Activated CD4-positive, alpha-beta T cell treated with anti-CD3 and anti-CD28 coated beads, Interleukin-2, amount 50 U/mL, for 24 hours (primary cell): ENCODE measurements at places on chromosomes 7 and 10.

- no peak for DNase-seq
Observed at GRCh38 chr7:152735443-152736004, 24.0 kb upstream of the ACTR3B start.

DNA sequence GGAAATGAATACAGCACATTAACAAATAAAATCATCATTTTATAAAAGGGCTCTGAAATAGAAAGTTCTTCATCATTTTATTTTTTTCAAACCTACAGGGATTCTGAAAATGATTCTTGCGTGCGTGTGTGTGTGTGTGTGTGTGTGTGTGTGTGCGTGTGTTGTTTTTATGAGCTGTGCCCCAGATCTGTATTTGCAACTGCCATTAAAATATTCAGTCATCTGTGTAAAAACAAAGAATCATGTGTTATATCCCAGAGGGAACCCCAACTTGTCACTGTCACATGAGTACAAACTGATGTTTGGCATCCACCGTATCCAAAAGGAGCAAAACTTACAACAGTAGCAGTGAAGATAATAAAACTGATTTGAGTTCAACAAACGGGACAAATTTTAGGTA, 635.4 kb upstream of the PFKP start:
- DNase-seq, result no peak

DNA sequence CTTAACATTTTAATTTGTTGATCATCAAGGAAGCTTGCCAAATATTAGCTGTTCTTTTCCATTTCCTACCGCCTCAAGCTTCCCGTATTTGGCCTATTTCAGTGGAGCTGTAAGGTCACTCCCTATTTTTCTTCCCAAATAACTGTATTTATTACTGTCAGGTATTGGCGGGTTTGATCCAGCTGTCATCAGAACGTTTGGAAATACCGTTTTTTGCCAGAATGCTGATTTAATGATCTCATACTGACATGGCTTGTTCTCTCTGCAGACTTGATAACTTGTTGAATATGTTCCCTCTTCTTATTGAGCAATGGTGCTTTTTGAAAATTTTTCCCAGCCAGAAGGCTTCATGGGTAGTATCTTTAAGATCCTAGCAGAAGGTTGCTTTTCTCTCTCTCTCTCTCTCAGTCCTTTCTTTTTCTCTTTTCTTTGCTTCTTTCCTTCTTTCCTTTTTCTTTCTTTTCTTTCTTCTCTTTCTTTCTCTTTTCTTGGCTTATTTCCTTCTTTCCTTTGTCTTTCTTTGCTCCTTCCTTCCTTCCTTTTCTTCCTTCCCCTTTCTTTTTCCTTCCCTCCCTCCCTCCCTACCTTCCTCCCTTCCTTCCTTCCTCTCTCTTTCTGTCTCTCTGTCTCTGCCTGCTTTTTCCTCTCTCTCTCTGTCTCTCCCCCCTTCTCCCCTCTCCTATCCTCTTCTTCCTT, 42.1 kb downstream of the CUX1 start:
- DNase-seq, result no peak

GRCh38 chr10:1465993-1466764, 271.1 kb downstream of the ADARB2 start:
- DNase-seq, result no peak

DNA sequence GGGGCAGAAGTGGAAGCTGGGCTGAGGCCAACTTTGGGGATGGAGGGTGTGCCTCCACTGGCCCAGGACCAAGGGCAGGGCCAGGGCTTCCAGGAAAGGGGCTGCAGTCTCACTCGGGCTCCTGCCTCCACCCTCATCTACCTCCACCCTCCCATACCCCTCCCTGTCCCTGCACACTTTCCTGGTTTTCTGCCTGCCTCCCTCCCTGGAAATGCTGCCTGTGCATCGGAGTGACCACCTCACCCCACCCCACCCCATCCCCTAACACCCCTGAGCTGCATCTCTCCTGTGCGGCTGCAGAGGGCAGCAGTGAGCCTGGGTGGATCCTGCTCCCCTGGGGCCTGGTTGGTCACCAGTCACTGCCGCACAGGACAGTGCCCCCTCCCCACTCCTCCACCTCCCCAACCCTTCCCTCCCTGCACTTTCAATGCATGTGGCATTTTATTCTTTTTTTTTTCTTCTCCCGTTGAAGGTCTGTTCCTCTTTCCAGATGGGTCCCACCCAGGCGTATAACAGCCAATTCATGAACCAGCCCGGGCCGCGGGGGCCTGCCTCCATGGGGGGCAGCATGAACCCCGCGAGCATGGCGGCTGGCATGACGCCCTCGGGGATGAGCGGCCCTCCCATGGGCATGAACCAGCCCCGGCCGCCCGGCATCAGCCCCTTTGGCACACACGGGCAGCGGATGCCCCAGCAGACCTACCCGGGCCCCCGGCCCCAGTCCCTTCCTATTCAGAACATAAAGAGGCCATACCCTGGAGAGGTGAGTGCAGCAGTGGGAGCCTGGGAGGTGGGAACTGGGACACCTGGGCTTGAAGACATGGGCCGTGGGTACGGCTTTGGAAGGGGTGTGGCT, 54.1 kb upstream of the PPIF start:
- no peak for DNase-seq

- DNase-seq, result no peak
Observed at GRCh38 chr10:64038107-64038506, 516.9 kb downstream of the REEP3 start.

DNA sequence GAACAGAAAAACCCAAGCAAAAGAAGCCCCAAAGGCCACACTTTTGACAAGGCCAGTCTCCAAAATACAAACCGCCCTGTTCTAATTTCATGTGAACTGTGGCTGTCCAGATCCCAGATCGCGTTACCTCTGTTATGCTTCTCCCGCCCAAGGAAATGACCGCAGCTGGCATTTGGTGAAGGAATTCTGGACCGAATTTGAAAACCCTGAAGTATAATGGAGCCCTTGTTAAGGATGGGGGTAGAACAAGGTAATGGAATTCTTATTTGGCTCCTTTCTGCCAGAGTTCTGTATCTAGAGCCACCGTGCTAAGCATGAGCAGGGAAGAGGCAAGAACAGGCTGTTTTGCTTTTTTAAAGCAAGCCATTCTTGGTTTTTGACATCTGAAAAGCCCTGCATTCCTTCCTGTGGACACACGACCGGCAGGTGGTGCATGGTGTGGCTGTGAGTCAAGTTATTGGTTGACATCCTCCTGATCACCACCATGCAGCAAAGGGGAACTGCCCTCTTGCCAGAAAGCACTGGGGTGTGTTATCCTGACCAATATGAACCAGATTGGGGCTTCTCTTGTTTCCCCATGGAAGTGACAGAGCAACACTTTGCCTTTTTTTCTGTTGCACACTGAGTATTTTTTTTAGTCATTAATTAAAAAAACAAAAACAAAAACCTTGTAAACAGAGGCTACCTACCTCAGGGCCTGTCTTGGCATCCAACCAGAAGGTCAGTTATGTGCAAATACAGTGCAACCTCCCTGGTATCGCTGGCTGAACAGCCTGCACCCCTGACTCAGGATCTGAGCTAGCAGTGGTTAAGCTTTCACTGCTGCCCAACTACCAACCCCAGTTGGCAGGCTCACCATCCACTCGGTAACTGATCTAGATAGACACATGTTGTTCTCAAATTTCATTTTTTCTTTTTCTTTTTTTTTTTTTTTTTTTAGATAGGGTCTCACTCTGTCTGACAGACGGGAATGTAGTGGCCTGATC, 14.2 kb downstream of the UCMA start:
- DNase-seq, result no peak

DNA sequence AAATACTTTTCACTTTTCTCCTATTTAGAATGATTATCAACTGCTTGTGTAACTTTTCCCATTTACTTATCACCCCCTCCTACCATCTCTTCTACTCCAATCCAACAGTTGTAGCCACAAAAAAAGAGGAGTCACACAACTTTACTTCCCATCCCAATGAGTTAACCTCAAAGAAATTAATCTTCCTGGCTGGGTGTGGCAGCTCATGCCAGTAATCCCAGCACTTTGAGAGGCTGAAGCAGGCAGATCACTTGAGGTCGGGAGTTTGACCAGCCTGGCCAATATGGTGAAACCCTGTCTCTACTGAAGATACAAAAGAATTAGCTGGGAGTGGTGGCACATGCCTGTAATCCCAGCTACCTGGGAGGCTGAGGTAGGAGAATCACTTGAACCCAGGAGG, 19.9 kb downstream of the SYPL1 start:
- no peak for DNase-seq

DNA sequence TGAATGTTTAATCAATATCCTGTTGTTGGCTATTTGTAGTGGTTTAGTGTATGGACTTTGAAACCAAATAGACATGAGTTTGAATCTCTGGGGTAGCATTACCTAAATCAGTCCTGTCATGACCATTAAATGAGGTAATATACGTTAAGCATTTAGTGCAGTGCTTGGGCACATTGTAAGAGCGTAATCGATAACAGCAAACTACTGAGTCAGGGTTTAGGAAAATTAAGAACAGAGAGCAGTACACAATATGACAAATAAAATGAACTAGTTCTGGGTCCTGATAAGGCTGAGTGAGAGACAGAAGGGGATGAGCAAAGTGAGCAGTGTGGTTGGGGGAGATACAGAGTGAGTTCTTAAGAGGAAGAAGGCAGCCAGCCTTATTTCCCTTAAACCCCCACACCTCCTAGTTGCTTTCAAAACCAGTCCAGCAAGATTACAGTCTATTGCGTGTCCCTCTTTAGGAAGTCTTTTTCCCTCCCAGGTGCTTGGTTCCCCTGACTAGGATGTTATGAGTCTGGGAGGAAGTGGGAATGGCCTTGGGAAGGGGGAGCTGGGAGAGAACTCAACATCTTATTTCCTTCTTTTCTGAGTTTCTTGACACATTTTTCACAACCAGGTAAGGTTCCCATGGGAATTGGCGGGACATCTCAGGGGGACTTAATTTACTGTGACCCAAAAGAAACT, 171.0 kb downstream of the SND1 start:
- DNase-seq, result no peak

GRCh38 chr10:116312548-116312947, 11.7 kb upstream of the CCDC172 start:
- DNase-seq, result no peak

DNA sequence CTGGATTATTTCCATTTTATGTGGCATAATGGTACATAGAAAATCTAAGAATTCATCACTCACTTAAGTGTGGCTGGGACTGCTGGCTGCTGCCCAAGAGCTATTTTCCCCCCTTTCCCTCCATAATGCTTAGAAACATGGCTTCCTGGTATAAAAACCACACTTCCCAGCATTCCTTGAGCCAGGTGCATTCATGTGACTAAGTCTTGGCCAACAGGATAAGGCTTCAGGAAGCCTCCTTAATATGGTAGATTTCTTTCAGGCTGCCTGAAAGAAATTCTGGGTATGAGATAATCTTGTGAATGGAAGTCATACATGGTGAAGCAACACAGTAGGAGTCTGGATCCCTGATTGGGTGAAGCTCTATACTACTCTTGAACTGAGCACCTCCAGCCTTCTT, 178.0 kb downstream of the JAZF1 start:
- no peak for DNase-seq

DNA sequence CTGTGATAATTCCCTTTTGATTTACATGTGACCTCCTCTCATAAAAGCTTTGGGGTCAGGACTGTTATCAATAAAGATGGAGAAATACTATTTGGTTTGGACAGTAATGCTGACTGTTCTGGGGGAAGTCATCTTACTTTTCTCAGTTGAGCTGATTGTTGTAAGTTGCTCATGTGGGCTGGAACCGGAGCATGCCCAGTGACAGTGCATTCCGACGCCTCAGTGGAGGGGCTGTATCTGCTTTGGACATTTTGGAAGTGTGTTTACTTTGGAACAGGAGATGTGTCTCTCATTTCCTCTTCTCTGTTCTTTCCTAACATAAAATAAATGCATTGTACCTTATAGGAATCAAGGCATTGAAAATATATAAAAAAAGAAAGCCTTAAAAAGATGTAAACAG, 30.1 kb downstream of the RBM33 start:
- no peak for DNase-seq

- no peak for DNase-seq
Observed at GRCh38 chr10:44051091-44051490, 333.8 kb downstream of the CXCL12 start.

DNA sequence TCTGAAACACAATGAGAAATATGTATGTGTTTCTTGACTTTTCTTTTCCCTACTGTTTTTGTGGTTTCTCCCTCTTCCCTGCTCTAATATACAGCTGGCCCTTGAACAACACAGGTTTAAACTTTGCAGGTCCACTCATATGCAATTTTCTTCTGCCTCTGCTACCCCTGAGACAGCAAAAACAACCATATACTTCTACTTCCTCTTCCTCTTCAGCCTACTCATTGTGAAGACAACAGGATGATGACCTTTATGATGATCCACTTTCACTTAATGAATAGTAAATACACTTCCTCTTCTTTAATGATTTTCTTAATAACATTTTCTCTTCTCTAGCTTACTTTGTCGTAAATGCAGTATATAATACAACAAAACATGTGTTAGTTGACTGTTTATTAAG, 35.0 kb upstream of the DGKB start:
- no peak for DNase-seq
